ENCODE measurements at places on chromosomes 6 and 20.

DNA sequence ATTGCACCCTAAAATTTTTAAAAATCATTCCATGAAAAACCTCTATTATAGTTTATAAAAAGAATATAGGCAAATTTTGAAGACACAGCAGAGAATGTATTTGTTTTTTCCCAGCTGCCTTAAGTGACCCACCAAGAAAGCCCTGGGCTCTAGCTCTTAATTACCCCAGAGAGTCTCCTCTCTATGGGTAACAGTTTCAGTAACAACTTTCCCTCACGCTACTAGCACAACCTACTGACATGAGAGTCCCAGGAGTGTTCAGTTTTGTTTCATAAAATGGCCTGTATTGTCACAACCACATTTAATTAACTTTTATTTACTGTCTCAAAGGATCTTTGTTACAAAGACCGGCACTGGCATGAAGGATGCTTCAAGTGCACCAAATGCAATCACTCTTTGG, 41.5 kb downstream of the FHL5 start:
- DNase-seq: no peak

DNA sequence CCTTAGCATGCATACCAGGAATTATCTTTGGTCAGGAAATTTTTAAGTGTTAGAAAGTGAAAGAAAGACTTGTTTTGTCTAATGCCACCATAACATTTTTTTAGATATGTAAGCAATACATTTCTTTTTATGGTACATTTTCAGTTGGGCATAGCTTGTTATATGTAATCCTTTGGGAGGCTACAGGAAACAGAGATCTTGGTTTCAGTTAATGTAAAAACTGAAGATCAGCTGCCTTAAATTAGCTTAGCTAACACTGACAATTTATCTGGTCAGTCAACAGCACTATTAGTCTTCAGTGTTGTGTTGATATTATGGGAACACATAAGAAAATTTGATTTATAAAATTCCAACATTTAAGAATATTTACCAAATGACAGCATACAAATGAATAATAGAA, 78.6 kb upstream of the SMIM8 start:
- no peak for DNase-seq

- no peak for DNase-seq
These were observed 67.2 kb downstream of the PLCB4 start for GRCh38 chr20:9136114-9136513.

- no peak for DNase-seq
These were observed 9.1 kb downstream of the C6orf52 start for GRCh38 chr6:10685092-10685915.

DNA sequence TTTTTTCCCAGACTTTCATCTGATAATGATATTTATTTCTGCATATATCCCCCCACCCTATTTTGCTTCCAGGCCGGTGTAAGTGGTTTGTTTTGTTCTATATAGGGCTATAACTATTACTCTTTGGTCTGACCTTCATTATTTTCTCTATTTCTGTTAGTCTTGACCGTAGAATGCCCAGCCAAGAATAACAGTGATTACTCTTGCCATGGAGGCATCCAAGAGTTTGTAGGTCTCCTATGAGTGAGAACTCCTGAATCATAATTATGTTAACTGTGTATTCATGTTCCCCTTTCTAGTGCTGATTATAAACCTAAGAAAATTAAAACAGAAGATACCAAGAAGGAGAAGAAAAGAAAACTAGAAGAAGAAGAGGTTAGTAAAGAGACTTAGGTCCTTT, 52.2 kb downstream of the TOP1 start:
- DNase-seq: no peak

DNA sequence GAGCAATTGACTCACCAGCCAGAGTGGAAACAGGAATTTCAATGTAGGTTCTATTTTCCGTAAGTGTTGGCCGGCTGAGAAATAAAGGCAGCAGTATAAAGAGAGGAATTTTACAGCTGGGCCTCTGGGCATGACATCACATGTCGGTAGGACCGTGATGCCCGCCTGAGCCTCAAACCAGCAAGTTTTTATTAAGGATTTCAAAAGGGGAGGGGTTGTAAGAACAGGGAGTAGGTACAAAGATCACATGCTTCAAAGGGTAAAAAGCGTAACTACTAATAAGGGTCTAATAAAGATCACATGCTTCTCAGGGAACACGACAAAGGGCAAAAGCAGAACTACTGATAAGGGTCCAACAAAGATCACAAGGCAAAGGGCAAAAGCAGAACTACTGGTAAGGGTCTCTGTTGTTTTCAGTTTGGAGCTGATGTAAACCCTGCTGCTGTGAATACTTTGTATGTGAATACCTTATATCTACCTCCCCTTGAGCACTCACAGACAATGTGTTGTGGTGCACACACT, 9.0 kb upstream of the TULP4 start:
- no peak for DNase-seq

GRCh38 chr20:33925867-33926266, 67.8 kb upstream of the RALY start:
- DNase-seq: no peak

GRCh38 chr6:32752580-32752979, 10.8 kb downstream of the HLA-DQB2 start:
- no peak for DNase-seq

- no peak for DNase-seq
These were observed 810.7 kb downstream of the MAFB start for GRCh38 chr20:39878320-39878719.

- DNase-seq: no peak
These were observed 6.2 kb downstream of the SLCO4A1 start for GRCh38 chr20:62648318-62648995.

DNA sequence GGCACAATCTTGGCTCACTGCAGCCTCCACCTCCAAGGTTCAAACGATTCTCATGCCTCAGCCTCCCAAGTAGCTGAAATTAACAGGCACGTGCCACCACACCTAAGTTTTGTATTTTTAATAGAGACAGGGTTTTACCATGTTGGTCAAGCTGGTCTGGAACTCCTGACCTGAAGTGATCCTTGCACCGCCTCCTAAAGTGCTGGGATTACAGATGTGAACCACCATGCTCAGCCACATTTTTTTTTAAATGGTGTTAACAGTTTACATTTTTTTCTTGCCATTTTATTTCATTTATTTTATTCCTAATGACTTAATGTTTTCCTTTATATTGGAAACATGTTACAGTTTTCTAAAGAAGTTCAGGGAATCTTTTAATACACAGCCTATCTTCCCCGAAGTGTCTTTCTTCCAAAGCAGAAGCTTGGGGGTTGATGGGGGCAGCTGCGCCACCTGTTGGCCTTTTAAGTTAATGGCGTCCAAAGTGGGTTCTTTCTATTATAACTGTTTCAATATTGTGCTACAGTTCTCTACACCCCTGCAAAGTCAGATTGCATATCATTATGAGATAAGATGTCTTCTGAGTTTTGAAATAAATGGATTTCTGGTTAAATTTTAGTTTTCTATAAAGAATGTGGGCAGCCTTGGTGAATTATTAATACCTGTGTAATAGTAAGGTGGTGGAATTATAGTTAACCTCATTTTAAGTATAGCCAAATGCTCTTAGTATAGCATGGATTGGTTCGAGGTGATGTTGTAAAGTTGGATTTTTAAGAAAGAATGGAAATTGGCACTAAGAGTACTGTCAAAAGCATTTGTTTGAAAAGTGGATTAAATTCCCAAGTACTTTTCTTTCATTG, 42.0 kb upstream of the PLCG1 start:
- peak; percentile 7 for DNase-seq
